ENCODE measurements at places on chromosomes 3 and 15.
A peak's percentile ranks its signal among the peaks of the same experiment; 100 is the strongest.

DNA sequence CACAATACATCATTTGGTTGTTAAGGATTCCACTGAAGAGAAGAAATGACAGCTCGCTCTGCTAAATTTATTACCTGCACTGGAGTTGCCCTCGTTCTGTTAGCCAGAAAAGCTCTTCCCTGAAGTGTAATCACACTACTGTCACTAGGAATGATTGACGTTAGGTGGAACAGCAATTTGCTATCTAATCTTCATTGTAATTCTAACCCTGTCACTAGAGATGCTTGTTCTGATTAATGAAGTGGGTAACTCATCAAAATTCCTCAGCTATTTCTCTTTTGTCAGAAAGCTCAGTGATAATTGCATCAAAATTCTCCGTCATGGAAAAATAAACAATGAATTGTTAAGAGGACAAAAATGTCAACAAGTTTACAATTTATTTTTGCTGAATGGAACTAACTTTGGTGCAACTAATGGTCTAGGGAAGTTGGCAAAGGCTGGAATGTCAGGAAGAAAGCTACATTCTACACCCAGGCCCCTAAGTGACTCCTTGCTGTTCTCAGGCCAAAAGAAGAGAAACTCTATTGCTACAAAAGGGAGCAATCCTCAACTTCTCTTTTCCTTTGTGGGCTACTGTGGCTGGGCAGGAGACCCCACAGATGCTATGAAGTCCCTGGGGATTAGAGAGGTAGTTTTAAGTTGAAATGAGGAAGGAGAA, 34.1 kb downstream of the CCDC191 start:
- DNase-seq: no peak

DNA sequence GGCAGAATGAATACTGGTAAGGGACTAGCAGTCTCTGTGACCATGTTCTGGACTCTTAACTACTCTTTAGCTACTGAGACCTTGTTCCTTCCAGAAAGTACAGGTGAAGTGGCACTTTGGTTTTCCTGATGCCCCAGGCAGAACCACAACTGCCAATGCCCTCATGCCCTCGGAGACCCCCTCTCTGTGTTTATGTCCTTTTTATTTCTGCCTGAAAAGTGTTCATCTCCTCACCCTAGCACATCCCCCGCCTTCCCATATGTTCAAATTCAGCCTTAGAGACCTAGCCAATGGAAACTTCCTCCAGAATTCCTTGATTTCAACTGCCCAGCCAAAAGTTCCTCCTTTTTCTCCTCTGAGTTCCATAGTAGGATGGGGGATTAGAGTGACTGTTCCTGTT, 23.3 kb upstream of the RASGRF1 start:
- DNase-seq: no peak

GRCh38 chr3:138046085-138046484, 36.1 kb downstream of the CLDN18 start:
- no peak for DNase-seq

DNA sequence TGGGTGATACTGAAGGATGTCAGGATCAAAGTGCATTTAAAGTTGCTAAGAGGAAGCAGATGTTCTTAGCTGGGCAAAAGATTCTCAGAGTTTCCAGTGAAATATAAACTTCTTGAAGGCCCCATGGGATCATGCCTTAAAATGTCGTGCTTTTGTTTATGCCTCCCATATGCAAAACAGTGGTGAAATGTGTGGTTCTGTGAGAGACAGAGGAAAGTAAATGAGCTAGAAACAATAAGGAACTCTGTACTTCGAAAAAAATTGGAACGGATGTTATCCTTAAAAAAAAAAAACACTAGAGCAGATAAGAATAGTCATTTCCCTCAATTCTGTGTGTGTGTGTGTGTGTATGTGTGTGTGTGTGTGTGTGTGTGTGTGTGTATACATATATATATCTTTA, 497.0 kb upstream of the TBL1XR1 start:
- DNase-seq: peak; percentile 66

- DNase-seq: no peak
Observed at GRCh38 chr3:69921651-69922050, 77.9 kb upstream of the SAMMSON start.

DNA sequence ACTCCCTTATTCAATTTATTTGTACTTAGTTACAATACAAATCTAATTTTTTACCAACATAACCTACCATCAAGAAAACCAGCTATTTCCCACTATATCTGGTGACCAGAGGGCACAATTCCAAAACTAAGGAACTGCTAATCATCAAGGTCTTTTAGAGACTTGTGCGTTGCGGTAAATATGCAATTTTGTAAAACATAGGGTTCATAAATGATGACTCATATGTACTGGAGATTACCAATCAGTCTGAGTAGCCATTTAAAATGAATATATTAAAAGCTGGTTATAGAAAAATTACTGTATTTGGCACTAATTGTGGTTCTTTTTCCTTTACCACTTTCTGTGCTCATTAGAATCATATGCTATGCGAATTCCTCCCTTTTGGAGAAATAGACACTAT, 859.6 kb downstream of the ROBO1 start:
- no peak for DNase-seq

DNA sequence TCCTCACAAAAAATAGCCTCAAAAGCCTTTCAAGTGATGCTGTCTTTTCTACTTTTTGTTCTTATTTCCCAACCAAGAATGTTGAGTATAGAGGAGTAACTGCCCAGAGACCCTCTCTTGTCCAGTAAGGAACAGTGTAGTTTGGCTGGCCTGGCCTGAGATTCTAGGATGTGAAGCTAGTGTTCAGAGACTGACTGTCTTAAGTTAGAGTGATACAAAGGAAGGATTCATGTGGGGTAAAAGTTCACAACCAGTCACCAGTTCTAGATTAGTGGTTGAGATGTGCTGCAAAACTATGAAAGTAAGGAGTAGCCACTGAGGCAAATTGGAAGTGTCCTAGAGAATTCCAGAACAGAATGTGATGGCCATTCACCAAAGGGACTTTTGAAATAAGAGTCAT, 49.1 kb downstream of the RSRC1 start:
- DNase-seq: no peak

- DNase-seq: no peak
Observed at GRCh38 chr3:178529606-178530225, 6.5 kb upstream of the KCNMB2 start.

DNA sequence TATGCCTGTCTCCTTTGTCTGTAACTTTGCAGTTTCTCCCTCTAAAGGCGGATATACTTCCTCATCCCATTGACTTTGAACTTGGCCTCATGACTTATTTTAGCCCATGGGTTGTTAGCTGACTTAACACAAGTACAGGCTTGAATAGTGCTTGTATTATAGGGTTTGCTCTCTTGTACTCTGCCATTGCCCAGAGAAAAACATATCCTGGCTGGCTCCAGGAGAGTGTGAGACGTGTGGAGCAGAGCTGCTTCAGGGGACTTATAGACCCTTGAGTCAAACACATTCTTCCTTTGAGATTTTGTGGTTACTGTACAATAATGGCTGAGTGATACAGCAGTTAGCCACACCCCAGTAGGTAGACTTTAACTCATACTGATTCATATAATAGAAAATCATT, 124.0 kb downstream of the RAP2B start:
- DNase-seq: no peak

DNA sequence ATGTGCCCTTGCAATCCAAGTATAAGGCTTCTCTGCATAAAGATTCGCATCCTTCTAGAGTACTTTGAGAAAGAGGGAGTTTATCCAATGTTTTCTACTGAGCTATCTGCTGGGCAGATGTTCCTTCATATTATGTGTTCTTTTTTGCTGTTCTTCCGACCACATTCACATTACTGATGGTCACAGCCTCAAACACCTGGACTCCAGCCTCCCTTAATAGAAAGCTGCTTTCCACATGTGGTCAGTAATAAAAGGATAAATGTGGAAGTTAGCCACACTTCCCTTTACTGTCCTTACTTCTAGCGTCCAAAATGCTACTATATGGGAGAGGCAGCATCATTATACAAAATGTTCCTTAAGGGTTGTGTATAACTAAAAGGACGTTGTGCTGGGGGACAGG, 116.9 kb downstream of the CD47 start:
- no peak for DNase-seq

DNA sequence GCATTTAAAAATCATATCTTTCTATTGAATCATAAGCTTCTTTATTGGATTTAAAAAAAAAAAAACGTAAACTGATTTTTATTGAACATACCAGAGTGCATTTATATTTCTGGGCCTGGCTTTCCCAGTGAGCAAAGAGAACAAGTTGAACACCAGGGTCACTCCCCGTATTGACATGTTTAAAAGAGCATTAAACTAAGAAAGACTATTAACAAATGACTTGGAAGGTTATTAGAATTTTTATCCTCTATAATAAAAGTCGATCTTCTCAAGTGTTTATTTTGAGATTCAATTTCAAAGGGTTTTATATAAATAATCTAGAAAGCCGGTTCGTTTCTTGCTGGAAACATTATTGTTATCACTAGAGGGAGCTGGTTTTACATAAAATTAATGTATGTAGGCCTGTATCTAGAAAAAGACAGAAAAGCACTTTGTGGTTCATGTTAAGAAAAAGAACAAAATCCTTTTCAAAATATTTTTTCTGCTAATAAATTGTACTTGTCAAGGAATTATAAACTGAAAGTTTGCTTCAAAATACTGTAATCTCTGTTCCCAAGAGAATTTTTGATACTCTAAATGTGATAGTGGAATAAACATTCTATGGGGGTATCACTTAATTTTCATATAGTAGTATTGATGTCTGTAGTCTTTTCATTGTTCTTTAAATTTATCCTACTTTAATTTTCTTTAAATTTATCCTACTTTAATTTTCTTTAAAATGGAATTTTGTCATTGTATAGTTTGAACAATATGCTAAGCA, 321.8 kb upstream of the MME start:
- peak; percentile 7 for DNase-seq

- DNase-seq: no peak
Observed at GRCh38 chr15:100867433-100867832, 12.2 kb upstream of the ALDH1A3 start.

DNA sequence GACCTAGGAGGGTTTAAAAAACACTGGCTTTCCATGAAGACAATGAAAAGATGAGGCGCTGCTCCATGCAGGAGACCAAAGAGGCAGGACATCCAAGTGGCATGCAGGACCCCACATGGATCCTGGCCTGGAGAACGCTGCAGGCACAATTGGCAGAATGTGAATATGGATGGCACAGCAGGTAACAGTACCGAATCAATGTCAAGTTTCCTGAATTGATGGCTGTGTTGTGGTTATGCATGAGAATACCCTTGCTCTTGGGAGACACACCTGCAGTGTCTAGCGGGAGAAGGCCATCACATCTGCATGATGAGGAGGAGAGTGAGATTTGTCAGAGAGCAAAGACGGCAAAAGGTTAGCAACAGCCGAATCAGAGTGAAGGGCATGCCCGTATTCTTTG, 74.3 kb upstream of the SEC13 start:
- no peak for DNase-seq

- no peak for DNase-seq
Observed at GRCh38 chr3:179147514-179147872, 664 bp upstream of the PIK3CA start.

DNA sequence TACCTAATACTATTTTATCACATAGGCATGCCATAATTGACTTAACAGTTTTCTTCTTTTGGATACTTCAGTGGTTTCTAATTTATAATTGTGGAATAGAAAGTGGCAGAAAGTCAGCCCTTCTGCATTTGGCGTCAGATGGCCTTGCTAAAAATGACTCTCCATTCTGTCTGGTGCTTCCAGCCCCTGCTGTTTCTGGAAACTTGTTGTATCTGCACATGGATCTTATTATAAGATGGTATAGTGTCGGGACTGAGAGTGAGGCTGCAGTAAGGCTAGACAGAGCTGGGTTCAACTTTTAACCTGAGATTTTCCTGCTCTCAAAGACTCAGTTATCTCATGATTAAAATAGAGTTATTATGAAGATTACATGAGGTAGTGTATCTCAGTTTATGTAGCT, 74.8 kb upstream of the WDR72 start:
- DNase-seq: no peak

DNA sequence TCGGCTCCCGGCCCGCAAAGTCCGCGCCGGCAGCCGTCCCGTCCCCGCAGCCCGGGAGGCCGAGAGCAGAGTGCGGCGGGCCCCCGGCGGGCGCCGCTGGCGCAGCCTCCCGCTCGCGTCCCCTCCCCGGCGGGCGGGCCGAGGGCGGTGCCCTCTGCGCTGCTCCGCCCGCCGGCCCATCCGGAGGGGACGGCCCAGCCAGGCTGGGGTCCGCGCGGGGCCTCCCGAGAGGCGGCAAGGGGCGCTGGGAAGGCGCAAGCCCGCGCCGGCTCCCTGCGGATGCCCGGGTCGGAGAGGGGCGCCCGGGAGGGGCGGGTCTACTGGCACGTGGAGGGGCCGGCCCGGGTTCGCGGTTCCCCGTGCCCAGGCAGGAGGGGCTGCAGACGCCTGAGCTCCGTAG, at the start of the genes CLCN2 and POLR2H:
TSS of gene CLCN2 (minus strand) at position 74 of the 400 bp plus-strand sequence. CDS start 126 bp downstream, outside the sequence.
TSS of gene POLR2H (plus strand) at position 179 of the 400 bp plus-strand sequence. CDS start 1,783 bp downstream, outside the sequence.
- no peak for DNase-seq

- no peak for DNase-seq
Observed at GRCh38 chr3:37987315-37987697, 3.3 kb upstream of the VILL start.

- DNase-seq: no peak
Observed at GRCh38 chr15:38148471-38148870, 104.2 kb upstream of the SPRED1 start.

GRCh38 chr3:100614941-100615340, 5.5 kb downstream of the ADGRG7 start:
- no peak for DNase-seq

GRCh38 chr15:77804210-77804609, 171.5 kb upstream of the LINGO1 start:
- DNase-seq: no peak

DNA sequence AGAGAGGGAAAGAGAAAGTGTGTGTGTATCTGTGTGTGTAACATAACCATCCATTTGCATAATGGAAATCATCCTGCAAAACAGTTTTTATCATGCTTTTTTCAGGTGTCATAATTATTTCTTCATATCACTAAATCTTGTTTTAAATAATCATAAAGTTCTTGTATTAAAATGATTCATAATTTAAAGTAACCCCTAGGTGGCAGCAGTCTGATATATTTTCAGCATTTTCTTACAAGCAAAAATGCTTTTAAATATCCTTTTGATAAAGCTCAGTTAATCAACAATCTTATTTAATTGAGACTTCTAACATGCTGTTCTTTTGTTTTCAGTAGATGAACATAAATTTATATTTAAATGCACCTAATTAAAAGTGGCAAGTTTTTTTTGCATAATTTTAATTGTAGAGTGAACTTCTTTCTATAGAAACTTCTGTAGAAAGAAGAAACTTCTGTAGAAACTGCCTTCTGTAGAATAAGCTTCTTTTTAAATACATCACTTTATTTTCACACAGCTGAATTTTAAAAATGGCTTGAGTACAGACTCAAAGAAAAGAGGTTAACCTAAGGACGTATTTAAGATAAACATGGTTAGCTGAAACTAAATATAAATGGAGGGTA, 72.5 kb downstream of the OPA1 start:
- no peak for DNase-seq

- no peak for DNase-seq
Observed at GRCh38 chr3:157180262-157180661, 20.3 kb upstream of the CCNL1 start.

- no peak for DNase-seq
Observed at GRCh38 chr3:46449755-46450552, 14.8 kb downstream of the LTF start.

GRCh38 chr15:76169018-76169417, 109.2 kb downstream of the TMEM266 start:
- peak; percentile 40 for DNase-seq
